ENCODE measurements at places on chromosomes 16 and 17.

DNA sequence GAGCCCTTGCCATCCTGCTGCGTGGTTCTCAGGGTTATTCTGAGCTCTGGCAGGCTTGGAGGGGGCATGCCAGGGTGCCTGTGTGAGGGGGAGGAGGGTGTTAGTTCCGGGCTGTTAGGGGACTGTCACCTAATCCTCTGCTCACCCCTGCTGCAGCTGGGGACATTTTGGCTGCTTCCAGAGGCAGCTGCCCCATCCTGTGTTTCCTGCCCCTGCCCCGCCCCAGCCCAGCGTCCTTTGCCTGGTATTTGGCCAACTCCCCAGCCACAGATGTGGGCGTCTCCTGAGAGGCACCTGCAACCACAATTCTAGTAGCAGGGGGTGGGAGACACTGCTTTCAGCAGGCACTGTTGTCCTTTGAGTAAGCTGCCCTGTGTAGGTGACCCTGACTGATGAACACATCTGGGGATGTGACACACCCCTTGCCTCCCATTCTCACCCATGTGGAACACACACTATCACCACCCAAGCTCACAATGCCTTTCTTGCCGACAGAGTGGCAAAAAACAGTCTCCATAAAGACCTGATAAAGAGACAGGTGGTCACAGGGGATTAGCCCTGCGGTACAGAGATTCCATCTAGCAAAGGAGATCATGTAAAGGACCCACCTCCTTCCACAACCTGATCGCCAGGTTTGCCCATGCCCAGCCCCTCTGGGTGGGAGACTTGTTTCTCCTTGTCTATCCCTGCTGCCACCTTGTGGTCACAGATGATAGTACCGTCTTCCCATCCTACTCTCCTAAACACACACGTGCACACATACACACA is at the start of gene CHRNE:
Gene CHRNE (minus strand): TSS at position 48 of the 768 bp plus-strand sequence. CDS start 35 bp downstream, at position 13.
- peak; percentile 15 for DNase-seq

GRCh38 chr17:76866203-76866602 is 2.0 kb upstream of the MGAT5B start:
- DNase-seq = no peak

GRCh38 chr17:66976379-66976663 is 11.8 kb downstream of the CACNG4 start:
- no peak for DNase-seq

DNA sequence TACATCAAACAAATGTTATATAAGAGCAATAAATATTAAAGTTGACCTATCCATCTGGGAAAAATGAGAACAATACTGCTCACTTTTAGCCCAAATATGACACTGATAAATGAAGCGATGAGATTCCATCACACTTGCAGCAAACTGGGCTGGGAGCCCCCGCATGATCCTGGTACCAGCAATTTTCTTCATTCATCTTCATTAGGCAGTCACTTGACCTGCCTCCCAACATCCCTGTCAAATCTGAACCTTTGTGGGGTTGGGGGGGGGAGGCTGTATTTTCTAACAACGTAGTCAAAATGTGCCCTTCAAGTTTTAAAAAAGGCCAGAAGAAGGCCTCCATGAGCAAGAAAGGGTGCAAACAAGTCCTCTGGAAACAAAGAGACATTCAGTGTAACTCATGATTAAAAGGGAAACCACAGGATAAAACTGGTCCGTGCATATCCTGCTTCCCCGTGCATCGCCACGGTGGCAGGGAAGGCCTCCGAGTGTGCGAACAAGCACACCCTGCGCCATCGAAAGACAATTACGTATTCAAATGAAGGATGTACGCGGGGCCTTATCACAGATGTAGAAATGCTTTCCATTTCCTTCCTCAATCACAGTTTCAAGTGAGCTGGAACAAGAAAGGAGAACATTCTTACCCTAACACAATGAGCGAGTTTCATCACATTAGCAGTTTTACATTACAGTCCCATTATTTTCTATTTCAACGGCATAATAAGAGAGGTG is 48.4 kb downstream of the TOX3 start:
- DNase-seq = peak; percentile 59

- no peak for DNase-seq
Observed at GRCh38 chr17:67022451-67022810, 21.9 kb upstream of the CACNG1 start.

- peak; percentile 61 for DNase-seq
Observed at GRCh38 chr17:59329176-59330052, 2.0 kb upstream of the YPEL2 start.

GRCh38 chr17:40021451-40021971 is 6.3 kb downstream of the CSF3 start:
- DNase-seq = no peak

- no peak for DNase-seq
Observed at GRCh38 chr16:505479-506245, 21.9 kb upstream of the CAPN15 start.

DNA sequence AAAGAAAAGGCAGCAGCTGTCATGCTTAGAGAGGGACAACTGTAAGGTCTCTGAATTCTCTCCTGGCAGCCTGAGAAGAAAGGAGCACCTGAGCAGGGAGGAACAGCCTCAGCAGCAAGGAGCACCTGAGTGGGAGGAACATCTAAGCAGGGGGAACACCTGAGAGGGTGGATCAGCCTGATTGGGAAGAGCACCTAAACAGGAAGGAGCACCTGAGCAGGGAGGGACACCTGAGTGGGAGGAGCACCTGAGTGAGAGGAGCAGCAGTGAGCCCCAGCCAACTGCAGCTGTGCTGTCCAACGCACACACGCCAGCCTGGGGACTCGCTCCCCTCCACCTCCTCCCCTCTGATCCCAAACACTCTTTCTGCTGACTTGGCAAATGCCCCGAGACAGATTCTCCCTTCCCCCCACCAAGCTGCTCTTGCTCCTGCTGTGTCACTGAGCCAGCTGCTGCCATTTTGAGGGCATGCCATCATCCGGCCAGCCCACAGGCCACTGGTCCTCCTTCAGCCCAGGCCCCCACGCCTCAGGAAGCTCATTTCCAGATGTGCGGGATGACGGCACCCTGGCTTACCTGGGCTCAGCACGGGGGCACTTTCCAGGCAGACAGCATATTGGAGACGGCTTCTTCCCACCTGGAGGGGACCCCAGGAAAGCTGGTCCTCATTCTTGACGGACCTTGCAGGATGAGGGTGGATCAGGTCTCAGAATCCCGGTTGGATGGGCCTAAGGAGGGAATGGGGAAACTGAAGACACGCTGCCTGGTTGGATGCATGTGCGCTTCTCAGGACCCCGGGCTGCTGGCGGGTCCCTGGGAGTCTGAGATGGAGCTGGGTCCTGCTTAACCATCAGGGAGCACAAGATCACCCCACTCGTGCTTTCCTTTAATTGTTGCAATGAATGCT is 57.7 kb upstream of the RBFOX3 start:
- DNase-seq = no peak

- DNase-seq = no peak
Observed at GRCh38 chr17:64972611-64973010, 53.3 kb upstream of the LRRC37A3 start.

DNA sequence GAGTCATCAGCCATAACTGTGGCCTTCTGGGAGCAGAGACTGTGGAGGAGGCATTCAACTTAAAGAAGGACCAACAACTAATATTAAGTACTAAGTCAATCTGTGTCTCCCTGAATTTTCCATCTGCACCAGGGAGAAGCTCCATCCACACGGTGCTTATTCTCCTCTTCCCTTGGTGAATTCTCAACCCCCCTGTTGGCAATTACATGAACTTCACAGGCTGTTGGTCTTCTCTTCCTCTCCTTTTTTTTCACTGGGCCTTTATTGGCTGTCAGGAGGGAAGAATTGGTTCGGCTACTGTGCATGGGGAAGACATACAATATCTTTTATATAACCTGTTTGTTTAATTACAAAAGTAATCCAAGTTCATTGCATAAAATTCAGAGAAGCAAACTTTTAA is 152.8 kb upstream of the IRX6 start:
- DNase-seq = no peak

DNA sequence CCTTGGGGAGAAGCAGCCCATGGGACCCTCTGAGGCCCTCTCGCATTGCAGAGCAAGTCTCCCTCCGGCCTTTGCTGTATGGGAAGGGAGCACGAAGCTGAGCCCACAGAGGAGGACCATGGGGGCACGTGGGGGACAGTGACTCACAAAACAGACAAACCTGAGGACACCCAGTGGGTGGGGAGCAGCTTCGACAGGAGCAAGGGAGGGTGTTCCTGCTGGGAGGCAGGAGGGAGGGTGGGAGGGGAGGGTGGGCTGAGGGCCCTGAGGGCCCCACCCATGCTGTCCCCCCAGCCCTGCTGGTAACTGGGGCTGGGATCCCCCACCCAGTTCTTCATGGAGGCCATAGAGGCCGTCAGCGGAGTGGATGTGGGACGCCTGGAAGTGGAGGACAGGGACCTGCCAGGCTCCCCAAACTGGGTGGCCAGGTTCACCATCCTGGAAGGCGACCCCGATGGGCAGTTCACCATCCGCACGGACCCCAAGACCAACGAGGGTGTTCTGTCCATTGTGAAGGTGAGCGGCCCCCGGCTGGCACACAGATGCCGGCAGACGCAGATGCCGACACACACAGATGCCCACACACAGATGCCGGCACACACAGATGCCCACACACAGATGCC is 12.5 kb downstream of the SLC22A31 start:
- no peak for DNase-seq

GRCh38 chr17:7437950-7438614 is 1.2 kb upstream of the FGF11 start:
- no peak for DNase-seq

GRCh38 chr16:56102906-56103305 is 88.4 kb upstream of the GNAO1 start:
- no peak for DNase-seq

- no peak for DNase-seq
Observed at GRCh38 chr17:82973456-82974135, 105.8 kb upstream of the METRNL start.

DNA sequence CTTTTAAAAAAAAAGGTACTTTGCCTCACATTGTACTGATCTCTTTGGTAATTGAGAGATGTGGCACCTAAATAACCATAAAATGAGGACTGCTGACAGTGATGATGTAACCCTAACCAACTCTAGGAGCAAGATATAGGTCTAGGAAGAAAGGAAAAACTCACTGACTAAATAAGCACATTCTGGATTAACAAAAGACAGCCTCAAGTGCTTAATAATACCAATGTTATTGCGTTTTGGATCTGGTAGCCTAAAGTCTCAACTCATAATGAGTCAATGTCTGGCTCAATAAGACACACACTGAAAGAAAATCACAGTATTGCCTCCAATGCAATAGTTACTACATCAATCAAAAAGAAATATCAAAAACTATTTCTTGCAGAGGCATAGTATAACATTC is 3.0 kb downstream of the ERN1 start:
- no peak for DNase-seq

DNA sequence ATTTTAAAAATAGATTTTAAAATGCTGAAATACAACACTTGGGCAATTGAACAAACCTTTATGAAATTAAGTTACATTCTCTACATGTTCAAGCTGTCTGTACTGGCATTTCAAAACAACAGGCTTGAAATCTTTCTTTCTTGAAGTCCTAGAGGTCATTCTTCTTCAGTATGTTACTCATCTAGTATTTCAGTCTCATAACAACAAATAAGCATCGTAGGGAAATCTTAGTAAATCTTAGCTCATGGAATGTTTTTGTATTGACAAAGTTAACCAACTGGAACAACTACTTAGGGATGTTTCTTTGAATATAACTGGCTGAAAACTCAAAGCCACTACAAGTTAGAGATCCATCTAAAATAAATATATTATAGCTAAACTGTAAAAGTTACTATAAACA is 96.6 kb downstream of the KIF2B start:
- no peak for DNase-seq

- DNase-seq = peak; percentile 66
Observed at GRCh38 chr16:54505549-54506213, 219.1 kb upstream of the IRX3 start.

DNA sequence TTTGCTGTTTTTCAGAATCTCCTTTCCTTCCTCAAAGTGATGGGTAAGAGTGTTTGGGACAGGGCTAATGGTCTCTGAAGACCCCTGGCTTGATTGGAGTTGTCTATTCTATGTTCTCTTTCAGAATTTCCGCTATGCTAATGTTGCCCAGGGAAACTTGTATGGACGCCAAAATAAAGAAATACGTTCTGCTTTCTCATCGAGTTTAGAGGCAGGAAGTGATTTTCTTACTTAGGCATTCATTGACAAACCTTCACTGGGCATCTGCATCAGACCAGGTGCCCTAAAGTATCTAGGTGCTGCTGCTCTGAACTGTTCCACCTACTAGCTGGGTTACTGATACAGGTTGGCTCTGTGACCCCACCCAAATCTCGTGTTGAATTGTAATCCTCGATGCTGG is 787.9 kb upstream of the EEF2KMT start:
- DNase-seq = no peak

DNA sequence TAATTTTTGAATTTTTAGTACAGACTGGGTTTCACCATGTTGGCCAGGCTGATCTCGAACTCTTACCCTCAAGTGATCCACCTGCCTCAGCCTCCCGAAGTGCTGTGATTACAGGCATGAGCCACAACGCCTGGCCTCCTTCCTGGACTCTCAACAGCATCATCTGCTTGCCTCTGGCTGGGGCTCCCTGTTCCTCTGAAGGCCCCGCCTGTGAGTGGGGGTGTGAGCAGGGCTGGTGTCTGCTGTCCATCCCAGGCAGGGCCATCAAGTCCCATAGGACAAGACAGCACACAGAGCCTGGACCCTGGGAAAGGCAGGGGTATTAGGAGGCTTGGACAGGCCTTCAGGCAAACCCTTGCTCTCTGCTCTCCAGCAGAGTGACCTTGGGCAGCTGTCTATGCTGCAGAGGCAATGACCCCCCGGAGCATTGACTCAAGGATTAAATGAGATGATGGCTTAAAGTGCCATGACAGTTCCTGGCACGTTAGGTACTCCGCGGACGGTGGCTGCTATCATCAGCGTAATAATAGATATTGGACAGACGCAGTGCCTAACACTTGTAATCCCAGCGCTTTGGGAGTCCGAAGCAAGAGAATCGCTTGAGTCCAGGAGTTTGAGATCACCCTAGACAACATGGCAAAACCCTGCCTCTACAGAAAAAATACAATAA is 19.2 kb downstream of the SCNN1B start:
- DNase-seq = no peak

DNA sequence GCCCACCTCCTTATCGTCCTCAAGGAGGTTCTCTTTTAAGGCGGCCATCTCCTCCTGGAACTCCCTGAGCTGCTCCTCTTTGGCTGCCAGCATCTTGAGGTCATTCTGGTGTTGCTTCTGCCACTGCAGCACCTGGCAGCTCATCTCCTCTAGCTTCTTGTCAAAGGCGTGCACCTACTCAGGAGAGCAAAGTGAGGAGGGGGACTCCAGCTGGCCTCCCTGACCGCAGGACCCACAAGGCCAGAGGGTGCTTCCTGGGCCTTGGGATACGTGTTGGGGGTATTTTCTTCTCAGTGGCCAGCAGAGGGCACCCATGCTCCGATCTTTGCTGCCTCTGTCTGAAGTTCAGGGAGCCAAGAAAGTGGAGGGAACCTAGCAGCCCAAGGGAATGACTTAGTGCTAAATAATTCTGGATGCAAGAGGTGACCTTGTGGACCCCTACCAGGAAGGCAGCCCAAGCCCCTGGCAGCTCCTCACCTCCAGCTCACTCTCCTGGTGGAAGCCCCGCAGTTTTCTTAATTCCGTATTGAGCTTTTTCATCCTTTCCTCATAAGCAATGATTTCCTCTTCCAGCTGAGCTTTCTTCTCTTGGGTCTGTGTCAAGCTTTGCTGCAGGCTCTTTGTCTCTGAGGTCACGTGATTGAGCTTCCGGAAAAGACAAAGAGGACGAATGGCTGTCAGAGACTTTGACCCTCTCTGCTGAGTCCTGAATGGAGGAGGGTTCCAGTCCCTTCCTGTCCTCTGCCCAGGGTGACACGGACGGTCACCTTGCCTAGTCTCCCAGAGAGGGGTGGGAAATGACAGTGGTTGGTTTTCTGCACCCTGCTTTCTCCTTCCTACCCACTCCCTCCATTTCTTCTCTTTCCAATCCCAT is 31.4 kb downstream of the DHX38 start:
- peak; percentile 42 for DNase-seq

- no peak for DNase-seq
Observed at GRCh38 chr17:8324923-8325322, 14.7 kb upstream of the ODF4 start.

All from NCI-H774 (cell line).